ENCODE measurements at places on chromosomes 12 and 14. TPM values are rescaled to one million over a fixed set of nuclear protein-coding genes. Genes with fewer than 3 reads are reported as not detected.

The DEPDC4 gene
- total RNA-seq = 2.0 TPM

The CLEC2A gene
- total RNA-seq = 0.17 TPM

The NOVA1 gene
- total RNA-seq = 58.2 TPM

GRCh38 chr14:29684926-29685325 is 242.7 kb downstream of the PRKD1 start:
- no peaks in the 10 kb centered on the region for H3K36me3 ChIP-seq
- H3K4me3 ChIP-seq = no peak overlapping the region
- peak; percentile 54 for DNase-seq
- no peaks in the 10 kb centered on the region for H3K27me3 ChIP-seq
- peak overlapping the region; percentile 22 for H3K27ac ChIP-seq

- no peaks in the 10 kb centered on the region for H3K27me3 ChIP-seq
- H3K4me3 ChIP-seq = no peak overlapping the region
- no peaks in the 10 kb centered on the region for H3K4me1 ChIP-seq
- no peaks in the 10 kb centered on the region for H3K36me3 ChIP-seq
- no peak overlapping the region for H3K27ac ChIP-seq
Observed at GRCh38 chr12:46472893-46473633, 100.5 kb upstream of the SLC38A2 start.

- H3K4me1 ChIP-seq = peaks cover 37% of the 10 kb centered on the region
- peaks cover 41% of the 10 kb centered on the region for H3K27me3 ChIP-seq
- peak within 1 kb of the TSS; percentile 58 for H3K4me3 ChIP-seq
- DNase-seq = peak; percentile 62
Observed at GRCh38 chr12:57632958-57633840, at the start of gene B4GALNT1. TSS of gene B4GALNT1 (minus strand) at chr12:57633201. CDS start at chr12:57632132, 1,069 bp downstream.

DNA sequence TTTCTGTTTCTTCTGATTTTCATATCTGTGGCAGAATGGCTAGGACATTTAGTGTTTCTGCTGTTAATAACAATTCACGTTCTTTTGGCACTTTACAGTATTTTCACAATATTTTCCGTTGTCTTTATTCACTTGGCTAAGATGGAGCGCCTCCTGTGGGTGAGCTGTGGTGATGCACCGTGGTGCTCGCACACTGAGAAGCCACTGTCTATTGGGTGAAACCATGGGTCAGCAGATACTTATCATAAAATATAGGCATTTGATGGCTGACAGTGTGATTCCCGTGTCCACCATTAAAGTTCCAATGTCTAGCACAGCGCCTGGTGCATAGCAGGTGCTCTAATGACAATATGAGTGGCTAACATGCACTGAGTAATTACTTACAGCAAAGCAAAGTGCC is 141.8 kb downstream of the VRK1 start:
- no peaks in the 10 kb centered on the region for H3K36me3 ChIP-seq
- no peaks in the 10 kb centered on the region for H3K4me1 ChIP-seq
- no peak for DNase-seq
- H3K4me3 ChIP-seq = no peak overlapping the region
- H3K27me3 ChIP-seq = no peaks in the 10 kb centered on the region

- no peak overlapping the region for H3K27ac ChIP-seq
- H3K4me1 ChIP-seq = no peaks in the 10 kb centered on the region
- DNase-seq = no peak
- H3K4me3 ChIP-seq = no peak overlapping the region
Observed at GRCh38 chr14:53016491-53016890, 65.6 kb upstream of the FERMT2 start.

GRCh38 chr12:14258575-14258940 is 106.9 kb upstream of the ATF7IP start:
- no peak for DNase-seq
- H3K4me3 ChIP-seq = no peak overlapping the region
- H3K4me1 ChIP-seq = peaks cover 31% of the 10 kb centered on the region

DNA sequence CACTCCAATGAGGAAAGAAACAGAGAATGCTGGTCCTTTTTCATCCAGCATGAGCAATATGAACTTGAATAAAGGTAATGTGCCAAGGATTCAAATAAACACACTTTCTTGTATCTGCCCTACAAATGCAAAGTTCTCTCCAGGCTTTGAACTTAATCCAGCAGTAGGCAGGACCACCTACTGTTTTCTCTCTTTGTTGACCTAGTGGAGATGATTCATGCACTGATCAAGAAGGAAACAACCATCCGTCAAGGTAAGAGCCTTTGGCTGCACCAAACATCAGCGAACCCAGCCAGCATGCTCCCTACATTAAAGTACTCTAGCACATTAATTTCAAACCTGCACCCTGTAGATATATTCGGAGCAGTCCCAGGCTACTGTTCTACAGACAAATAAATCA is 489.3 kb downstream of the GALC start:
- no peaks in the 10 kb centered on the region for H3K36me3 ChIP-seq
- no peak overlapping the region for H3K27ac ChIP-seq
- DNase-seq = no peak
- H3K4me1 ChIP-seq = no peaks in the 10 kb centered on the region
- no peaks in the 10 kb centered on the region for H3K27me3 ChIP-seq
- H3K4me3 ChIP-seq = no peak overlapping the region

DNA sequence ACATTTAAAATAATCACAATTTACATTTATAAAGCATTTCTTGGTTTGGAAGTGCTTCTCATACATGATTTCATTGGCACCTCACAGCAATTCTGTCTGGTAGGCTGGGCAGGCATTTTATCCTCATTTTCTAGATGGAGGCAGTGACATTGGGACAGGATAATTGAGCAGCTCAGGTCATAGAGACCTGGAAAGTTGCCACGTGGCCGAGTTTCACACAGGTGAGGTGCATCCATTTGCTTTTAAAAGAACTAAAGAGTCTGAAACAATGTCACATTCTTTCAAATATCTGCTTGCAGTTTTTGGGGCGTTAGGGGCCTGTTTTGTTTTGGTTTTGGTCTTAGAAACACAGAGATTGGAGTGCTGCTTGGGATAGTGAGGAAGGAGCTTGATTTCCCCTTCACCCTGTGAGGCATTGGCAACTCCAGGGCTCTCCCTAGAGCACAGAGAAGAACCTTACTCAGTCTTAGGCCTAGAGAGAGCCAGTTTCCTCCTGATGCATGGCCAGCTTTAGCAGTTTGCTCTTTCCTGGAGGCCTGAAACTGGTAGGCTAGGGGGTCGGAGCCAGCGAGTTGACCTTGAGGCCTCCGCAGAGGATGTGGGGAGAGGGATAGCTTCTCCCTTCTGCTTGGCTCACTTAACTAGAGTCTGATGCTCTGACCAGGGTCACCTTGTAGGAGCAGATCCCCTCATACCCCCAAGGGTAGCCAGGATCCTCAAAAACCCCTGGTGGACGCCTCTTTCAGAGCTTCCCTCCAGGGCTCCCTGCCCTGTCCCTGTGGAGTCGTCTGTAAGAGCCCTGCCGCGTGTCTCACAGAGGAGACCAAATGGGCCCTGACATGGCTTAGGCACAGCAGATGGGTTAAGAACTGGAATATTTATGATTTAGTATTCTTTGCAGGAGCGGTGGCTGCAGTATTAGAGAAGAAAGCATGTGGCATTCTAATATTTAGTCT is 34.9 kb upstream of the JDP2 start:
- H3K4me3 ChIP-seq = no peak overlapping the region
- no peak for DNase-seq
- no peaks in the 10 kb centered on the region for H3K27me3 ChIP-seq
- H3K36me3 ChIP-seq = no peaks in the 10 kb centered on the region

DNA sequence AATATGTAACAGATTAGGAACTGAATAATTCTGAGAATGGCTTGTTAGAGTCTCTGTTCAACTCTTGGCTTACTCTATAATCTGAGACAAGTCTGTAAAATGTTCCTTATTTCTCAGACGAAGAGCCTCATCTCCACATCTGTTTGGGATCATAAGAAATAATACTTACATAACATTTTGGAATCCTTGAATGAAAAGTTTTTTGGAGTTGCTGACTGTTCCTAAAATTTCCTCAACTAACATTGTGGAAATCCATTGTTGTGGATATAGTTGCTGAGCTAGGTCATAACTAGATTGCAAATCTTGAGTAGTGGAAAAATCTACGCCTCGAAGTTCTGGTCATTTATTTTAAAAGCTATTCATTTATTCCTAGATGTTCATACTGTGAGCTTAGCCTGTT is 402.9 kb downstream of the ZFP36L1 start:
- H3K27me3 ChIP-seq = no peaks in the 10 kb centered on the region
- H3K36me3 ChIP-seq = no peaks in the 10 kb centered on the region
- no peak for DNase-seq
- peaks cover 28% of the 10 kb centered on the region for H3K4me1 ChIP-seq
- H3K4me3 ChIP-seq = no peak overlapping the region
- H3K27ac ChIP-seq = peak overlapping the region; percentile 90

DNA sequence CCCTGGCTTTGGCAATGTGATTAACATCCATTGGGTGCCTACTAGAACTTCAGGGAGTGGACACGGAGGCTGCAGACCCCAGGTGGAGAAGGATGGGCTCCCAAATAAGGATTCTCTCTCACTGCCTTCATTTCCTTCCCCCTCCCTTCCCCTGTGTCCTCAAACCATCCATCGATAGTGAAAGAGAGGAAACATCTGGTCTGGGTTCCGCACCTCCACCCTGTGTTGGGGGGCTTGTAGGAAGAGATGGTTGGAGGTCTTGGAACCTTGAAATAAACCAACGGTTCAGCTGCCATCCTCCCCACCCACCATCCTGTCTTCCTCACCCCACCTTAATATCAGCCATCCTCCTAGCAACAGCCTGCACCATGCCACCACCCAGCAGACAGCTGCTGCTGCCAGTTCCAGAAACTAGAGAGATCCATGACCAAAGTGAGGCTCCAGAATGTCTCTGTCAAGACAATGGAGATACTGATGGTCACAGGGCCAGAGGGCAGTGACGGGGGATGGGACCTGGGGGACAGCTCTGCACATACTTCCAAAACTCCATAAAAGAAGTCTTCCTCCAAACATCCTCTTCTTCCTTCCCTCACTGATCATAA is 153.1 kb upstream of the CCND2 start:
- no peak overlapping the region for H3K27ac ChIP-seq
- H3K36me3 ChIP-seq = no peaks in the 10 kb centered on the region
- H3K27me3 ChIP-seq = no peaks in the 10 kb centered on the region
- peaks cover 18% of the 10 kb centered on the region for H3K4me1 ChIP-seq

DNA sequence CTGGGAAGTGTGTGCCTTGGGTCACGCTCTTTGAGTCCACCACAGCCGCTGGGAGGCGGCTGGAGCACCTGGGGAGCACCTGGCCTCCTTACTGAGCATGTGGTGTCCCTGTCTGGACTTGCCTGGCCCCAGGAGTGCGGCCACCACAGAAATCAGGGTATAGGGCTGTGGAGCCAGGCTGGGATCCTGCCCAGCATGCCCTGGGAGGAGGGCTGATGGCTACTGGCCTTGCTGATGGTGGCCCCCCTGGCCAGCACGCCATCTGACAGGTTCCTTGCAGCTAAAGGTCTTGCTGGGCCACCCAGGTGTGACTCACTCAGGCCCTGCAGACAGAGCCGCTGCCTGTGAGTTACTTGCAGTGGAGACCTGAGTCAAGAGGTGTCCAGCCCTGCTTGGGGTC is 6.0 kb downstream of the ULK1 start:
- no peak for DNase-seq
- no peaks in the 10 kb centered on the region for H3K27me3 ChIP-seq

DNA sequence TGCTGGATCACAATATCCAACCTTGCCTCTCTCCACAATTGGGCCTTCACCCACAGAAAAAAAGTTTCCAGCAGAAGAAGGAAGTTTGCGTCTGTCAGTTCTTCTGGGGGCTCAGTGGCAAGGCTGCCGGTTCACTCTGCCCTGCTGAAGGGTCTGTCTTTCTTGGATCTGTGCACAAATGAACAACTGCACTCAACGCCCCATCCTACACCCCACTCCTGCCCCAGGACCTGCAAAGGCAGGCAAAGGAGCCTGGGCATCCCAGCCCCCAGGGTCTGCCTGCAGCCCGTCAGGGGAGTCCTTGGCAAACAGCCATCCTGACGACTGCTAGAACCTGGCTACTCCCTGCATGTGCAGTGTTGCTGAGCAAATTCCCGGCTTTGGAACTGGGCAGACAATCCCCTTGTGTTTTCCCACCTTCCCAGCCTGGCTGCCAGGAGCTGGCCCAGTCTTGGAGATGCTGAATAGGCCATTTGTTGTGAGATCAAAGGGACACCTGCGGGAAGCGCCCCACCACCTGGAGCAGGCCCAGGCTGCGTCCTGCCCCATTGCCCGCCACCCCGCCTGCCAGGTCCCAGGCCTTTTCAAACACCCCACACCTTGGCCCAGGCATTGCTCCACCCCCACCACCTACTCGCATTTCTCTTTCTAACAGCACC is 311.9 kb downstream of the BCL11B start:
- no peaks in the 10 kb centered on the region for H3K27me3 ChIP-seq
- no peaks in the 10 kb centered on the region for H3K36me3 ChIP-seq
- no peak for DNase-seq
- H3K4me3 ChIP-seq = no peak overlapping the region

DNA sequence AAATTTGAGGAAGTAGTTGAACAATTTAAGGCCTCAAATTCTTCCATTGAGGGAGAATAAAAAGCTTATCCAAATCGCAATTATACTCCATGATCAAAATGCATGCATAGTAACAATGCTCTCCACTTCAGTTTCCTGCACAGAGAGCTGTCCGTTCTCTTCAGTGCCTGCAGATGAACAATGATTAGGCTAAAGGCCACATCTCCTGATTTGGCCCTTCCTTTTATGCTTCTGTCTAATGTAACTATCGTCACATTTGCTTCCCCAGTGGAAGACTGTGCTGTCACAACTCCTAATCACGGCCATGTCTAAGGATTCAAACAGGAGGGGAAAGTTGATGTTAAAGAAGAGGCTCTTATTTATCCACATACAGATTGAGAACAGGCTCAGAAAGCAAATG is 113.6 kb upstream of the NPAS3 start:
- peak overlapping the region; percentile 86 for H3K27ac ChIP-seq
- DNase-seq = no peak
- H3K4me1 ChIP-seq = peaks cover 5% of the 10 kb centered on the region
- no peaks in the 10 kb centered on the region for H3K36me3 ChIP-seq
- H3K4me3 ChIP-seq = no peak overlapping the region

DNA sequence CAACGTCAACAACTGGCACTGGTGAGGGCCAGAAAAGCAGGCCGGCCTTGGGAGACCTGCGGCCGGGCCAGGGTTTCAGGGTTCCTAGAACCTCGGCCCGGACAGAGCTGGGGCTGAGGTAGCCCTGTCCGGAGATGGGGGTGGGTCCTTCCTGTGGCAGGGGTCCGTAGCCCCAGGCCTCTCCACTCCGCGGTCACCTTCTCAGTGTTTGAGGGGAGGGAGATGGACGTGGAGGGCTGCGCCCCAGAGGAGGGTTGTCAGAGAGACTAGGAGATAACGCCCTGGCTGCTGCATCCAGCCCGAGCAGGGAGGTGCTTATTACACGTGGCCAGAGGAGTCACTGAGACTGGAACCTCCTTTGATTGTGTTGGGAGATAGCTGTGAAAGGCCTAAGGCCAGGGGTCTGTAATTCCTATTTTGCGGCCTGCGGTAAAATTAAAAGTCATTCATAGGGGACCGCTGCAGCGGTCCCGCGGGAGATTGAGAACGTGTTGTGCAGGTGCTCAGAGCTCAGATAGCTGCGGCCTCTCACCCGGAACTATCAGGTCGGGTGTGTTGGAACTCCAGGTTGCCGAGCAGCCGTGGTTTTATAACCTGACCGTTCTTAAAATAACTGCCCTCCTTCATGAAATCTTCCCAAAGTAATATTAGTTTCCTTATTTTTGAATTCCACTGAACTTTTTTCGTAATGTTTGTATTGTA is 507 bp downstream of the AHSA1 start:
- peak overlapping the region; percentile 85 for H3K4me3 ChIP-seq
- no peak for DNase-seq

Measured in spinal cord (tissue), 10 donors.